SK-N-SH (cell line): ENCODE measurements at places on chromosomes 6 and 20. TPM values are rescaled to one million over a fixed set of nuclear protein-coding genes. Genes with fewer than 3 reads are reported as not detected.
A peak's percentile ranks its signal among the peaks of the same experiment; 100 is the strongest.

TP53TG5 gene
- not detected in 2 replicates for polyA plus RNA-seq

ZSWIM3 gene
- 2.3 and 2.9 TPM in 2 replicates for polyA plus RNA-seq

MLIP gene
- 0.03 TPM in 1 of 2 replicates, not detected in the other for polyA plus RNA-seq

DNA sequence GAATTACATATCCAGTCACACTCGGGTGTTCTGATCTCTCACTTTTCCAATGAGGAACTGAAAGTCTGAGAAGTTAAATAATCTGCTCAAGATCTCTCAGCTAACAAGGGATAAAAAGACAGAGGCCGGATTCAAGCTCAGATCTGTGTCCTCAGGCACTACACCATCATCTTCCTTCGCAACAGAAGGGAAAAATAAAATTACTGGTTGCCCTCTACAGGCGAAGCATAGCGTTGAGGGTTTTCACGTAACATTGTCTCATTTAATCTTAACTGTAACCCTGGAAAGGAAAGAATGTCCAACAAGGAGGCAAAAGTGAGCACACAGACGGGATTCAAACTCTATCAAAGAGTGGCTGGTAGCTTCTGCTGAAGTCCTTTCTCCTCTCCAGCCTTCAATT lies 67.8 kb upstream of the ANKEF1 start:
- peak; percentile 30 for DNase-seq

- no peak for DNase-seq
Observed at GRCh38 chr6:36925809-36926208, 28.7 kb upstream of the PI16 start.

DNA sequence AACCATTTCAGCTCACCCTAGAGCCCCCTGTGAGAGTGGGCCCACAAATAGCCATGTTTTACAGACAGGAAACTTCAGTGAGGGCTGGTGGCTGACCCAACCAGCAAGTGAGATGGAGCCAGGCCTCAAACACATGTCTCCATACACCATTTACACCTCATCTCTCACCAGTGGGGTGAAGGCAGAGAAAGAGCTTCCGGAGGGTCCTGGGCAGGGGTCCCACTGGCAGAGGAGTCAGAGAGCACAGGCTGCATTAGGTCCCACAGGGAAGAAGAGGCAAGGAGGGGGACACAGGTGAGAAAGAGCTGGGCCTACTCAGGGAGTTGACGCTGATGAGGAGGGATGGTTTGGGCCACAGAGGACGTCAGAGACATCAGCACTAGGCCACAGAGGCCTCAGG lies 172.6 kb downstream of the VEGFA start:
- no peak for DNase-seq

DNA sequence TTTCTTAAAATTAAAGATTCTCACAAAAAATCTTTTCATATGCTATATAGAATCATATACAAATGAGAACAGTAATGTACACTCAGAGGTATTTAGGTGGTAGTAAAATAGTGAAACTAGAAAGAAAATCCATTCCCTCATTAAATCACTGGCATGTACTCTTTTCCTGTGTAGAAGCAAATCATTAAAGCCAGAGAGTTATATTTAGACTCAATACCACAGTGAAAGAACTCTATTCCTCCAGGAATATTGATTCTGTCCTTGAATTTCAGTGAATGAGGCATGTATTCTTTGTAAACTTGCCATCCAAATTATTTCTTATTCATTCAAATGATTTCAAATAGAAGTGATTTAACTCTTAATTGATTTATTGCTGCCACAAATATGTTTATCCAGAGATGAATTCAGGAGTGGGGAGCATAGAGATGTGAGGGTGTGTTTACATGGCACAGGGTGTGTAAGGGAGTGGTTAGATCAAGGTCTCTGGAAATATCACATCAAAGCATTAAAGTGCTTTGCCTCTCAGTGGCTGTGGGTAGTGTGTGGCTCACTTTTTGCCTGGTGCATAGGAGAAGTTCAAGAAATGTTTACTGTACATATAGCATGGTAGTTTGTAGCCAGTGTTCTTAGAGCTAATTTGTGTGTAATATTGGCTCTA lies 141.2 kb downstream of the FAM83B start:
- DNase-seq, result no peak

DNA sequence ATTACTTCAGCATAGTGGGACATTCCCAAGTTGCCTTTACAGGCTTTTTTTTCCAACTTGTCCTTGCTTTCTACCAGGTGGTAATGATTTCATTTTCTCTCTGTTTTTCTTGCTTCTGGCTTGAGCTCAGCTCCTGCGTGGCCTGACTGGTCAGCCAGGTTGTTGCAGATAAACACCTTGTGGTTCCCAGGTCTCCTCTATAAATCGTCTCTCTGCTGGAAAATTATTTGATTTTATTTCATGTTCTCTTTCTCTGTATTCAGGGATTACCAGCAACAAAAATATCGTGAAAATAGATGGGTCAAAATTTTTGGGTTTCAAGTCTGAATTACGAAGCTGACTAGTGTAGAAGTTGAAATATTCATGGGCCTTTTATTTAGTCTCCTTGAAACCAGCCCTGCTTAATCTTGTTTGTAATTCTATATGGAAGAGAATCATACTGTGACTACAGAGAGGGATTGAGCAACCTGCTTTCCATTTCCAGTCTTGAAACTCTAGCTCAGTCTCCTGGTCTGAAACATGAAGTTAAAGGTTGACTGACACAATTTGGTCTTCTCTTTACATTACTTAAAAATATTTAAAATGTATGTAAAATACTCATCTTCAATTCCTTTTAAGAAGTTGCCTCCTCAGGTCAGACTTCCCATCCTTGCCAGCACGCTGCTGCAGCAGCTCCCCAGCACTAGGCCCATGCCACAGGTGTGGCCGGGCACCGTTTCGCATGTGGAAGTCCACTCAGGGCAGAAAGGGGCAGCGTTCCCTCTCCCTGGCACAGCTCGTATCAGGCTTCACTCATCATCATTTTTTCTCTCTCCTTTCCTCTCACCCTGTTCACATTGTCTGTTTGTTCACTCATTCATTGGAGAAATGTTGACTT lies 7.1 kb downstream of the DUSP22 start:
- DNase-seq, result no peak

- no peak for DNase-seq
Observed at GRCh38 chr6:71476371-71476770, 187.8 kb downstream of the OGFRL1 start.
